NCI-H460 (cell line): ENCODE measurements at places on chromosomes 1 and 21. TPM values are rescaled to one million over a fixed set of nuclear protein-coding genes. Genes with fewer than 3 reads are reported as not detected.

Gene C1orf141
- total RNA-seq, result not detected in 2 replicates

DNA sequence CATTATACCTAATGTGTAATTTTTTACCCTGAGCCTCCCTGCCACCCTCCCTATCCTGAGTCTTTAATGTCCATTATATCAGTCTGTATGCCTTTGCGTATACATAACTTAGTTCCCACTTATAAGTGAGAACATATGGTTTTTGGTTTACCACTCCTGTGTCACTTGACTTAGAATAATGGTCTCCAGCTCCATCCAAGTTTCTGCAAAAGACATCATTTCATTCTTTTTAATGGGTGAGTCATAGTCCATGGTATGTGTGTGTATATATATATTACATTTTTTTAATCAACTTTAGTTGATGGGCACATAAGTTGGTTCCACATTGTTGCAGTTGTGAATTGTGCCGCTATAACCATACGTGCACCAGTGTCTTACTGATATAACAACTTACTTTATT lies 477.1 kb upstream of the NEGR1 start:
- no peak for DNase-seq

Gene GPR161
- 2.1 and 2.8 TPM in 2 replicates for total RNA-seq

DNA sequence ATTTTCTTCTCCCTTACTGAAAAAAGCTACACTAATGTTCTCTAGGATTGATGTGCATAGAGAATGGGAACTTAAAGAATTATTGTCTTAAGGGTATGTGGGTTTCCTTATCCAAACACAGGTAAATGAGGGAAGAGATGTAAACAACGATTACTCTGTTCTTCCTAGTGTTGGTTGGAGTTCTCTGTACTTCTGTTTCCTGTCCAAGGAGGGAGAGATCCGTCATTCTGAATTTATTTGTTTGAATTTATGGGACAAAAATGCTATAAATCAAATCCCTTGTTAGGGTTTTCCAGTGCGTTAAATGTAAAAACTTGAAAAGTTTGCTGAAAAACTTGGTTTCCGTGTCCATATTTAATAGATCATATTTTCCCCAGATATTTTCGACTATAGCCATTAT lies 29.6 kb downstream of the LAMC1 start:
- no peak for DNase-seq

DNA sequence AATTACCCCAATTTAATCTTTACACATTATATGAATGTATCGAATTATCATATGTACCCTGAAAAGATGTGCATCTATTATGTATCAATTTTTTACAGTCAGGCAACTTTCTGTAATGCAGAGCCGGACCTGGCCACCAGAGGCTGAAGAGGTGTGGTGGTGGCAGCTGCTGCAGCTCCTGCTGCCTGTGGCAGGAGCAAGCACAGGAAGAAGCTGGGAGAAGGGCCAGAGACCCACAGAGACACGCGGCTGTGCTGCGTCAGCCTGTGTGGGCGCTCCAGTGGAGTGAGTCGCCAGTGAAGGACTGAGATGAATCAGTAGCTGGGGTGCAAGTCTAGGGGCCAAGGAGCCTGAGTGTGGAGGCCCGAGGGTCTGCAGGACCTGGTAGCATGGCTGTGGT lies 74.3 kb upstream of the COG2 start:
- DNase-seq, result no peak

GRCh38 chr1:223500560-223501425 lies 107.6 kb downstream of the CCDC185 start:
- DNase-seq, result no peak

Gene UCK2
- 215 and 219 TPM in 2 replicates for total RNA-seq

- DNase-seq, result no peak
Observed at GRCh38 chr1:179510038-179510437, 65.7 kb downstream of the NPHS2 start.

Gene HCRTR1
- not detected in 2 replicates for total RNA-seq

GRCh38 chr1:2049225-2049717 lies 940 bp upstream of the PRKCZ start:
- no peak for DNase-seq

Gene ARTN
- 9.7 and 10.7 TPM in 2 replicates for total RNA-seq

DNA sequence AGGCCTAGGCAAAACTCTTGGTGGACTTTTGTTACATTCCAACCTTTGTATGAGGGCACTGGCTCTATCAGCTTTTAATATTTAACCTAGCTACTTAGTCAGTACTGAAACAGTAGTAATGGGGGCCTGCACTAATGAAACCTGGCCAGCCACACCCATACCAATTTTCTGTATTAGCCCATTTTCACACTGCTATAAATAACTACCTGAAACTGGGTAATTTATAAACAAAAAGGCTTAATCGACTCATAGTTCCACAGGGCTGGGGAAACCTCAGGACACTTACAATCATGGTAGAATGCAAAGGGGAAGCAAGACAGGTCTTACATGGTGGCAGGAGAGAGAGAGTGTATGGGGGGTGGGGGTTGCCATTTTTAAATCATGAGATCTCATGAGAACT lies 245.7 kb upstream of the RGS18 start:
- no peak for DNase-seq

DNA sequence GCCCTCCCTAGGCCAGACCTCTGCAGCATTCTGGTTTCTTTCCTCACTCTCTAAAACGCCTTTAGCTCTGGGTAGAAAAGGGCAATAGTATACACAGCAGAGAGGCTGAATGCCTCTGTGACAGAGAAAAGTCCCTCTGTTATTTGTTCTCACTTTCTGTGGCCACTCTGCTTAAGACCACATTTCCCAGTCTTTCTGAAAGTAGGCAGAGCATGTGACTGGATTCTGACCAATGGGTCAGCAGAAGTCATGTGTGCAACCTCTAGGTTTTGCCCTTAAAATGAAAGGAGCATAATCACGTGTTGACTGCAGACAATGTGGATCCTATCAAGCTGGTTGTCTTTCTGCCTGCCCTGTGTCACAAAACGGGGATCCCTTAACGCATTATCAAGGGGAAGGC lies 79.7 kb upstream of the MARK1 start:
- DNase-seq, result no peak

DNA sequence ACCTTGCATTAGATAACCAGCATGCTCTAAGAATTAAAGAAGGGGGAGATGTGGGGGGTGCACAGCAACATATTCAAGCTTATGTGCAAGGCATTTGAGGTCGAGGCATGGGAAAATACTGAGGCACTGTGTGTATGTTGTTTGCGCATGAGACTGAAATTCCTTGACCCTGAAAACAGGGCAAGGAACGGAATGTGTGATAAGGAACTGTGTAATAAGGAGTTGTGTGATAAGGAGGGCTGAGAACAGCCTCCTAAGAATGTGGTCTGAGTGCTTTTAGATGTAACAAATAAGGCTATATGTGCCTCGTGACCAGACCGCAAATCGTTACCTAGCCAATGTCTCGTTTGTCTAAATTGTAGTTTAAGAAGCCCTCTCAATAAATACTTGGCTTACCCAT lies 26.5 kb upstream of the ITLN1 start:
- DNase-seq, result no peak

DNA sequence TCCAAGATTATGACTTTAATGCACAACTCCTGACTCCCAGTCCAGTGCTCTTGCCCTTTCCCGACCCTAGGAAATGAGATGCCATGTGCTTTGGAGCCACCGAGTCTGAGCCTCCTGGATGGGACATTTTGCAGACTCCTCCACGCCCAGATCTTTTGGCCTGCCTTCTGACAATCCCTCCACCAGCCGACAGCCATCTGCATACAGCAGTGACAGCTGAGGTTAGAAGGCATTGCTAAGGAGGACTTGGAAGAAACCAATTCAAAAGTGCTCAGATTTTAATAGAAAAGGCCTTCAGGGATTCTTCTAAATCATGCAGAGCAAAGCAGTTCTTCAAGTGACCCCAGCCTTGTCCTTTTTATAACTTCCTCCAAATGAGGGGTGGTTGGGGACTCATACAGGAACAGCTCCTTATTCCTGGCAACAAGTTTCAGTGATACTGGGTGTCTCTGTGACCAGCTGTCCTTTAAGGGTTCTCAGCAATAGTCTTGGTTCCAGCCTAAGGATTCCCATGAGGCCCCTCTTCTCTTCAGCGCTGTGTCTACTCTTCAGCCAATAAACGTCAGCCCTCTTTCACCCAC lies 369.3 kb downstream of the PBX1 start:
- no peak for DNase-seq

DNA sequence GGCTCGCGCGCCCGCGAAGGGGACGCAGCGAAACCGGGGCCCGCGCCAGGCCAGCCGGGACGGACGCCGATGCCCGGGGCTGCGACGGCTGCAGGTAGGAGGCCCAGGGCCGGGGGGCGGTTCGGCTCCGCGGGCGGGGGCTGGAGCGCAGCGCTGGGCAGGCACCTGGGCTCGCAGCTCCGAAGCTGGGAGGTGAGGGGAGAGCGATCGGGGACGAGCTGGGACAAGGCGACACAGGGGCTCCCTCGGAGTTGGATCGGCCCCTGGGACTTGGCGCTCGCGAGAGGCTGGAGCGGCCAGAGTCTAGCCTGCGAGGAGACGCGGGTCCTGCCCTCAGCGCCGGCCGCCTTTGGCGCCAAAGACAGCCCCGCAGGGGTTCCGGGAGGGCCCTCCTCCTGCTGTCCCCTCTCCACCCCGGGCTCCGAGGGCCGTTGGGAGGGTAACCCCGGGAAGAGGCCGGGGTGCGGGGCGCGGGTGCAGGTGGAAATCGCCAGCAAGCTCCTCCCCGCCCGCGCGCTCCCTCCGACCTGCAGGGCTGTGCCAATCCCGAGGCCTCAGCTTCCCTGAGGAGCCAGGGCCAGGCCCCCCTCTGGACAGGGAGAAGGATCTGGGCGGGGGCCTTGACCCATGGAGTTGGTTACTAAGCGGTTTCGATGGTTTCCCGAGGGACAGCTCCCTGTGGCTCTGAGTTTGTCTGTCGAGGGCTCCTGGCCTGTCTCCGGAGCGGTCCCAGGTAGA lies 401 bp downstream of the TP73 start:
- DNase-seq, result no peak

Gene RAVER2
- 11.8 and 13.2 TPM in 2 replicates for total RNA-seq

Gene OR2L5
- total RNA-seq, result not detected in 2 replicates

GRCh38 chr1:233512538-233512937 lies 101.4 kb upstream of the KCNK1 start:
- no peak for DNase-seq
